ENCODE measurements at places on chromosomes 3 and 15.
A peak's percentile ranks its signal among the peaks of the same experiment; 100 is the strongest.

DNA sequence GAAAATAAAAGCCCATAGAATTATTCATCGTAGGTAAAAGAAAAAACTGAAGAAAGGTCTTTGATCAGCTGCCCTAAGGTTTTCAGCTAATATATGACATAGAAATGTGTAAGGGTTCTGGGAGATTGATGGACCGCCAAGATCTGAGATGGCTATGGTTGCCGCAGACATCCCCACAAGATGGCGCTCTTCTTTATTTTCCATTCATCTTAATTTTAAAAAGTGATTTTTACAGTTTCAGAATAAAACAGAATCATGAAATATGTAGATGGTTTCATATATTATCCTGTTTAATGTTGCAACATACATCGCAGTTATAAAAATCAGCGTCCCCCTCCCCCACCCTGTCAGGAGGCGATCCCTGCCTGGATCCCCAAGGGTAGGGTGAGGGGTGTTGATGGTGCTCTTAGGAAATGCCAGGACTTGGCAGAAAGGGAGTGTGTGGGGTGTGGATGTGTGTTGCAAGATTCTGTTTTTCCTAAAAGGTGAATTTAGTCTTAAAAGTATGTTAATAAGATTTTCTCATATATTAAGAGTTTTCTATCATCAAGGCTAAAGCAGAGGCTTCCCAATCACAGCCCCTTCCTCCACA is 68.8 kb downstream of the ANXA2 start:
- DNase-seq, result no peak

GRCh38 chr15:67087507-67088172 is 22.2 kb downstream of the SMAD3 start:
- no peak for DNase-seq

GRCh38 chr3:184459355-184459754 is 79.5 kb downstream of the CHRD start:
- DNase-seq, result no peak

- DNase-seq, result peak; percentile 17
These were observed 475.2 kb upstream of the TGFBR2 start for GRCh38 chr3:30131191-30131590.

DNA sequence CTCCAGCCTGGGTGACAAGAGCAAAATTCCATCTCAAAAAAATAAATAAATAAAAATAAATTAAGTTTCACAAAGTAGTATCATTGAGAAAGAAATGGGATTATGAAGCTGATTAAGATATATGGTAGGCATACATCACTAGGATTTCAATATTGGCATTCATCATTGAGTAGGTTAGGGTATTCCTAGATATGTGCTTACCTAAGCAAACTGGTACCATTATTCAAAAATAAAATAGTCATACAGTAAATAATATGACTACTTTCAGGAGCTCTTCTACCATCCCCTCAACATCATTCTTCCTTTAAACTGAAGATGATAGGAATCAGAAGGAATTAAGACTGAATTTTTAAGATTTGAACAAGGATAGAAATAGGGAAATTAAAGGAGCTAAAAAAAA is 66.6 kb downstream of the FRMD5 start:
- DNase-seq, result no peak

DNA sequence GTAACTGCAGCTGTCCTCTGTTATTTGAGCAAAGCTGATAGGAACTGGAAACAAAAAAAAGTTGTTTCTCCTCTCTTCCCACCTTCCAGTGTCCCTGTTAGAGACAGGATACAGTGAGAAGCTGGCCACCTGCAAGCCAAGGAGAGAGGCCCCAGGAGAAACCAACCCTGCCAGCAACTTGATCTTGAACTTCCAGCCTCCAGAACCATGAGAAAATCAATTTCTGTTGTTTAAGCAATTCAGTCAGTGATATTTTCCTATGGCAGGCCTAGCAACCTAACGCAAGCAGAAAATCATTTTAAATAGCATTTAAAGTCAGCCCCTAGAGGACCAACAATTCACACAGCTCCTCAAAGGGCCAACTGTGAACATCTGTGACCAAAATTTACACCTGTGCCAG is 291.3 kb downstream of the OXSM start:
- DNase-seq, result no peak

DNA sequence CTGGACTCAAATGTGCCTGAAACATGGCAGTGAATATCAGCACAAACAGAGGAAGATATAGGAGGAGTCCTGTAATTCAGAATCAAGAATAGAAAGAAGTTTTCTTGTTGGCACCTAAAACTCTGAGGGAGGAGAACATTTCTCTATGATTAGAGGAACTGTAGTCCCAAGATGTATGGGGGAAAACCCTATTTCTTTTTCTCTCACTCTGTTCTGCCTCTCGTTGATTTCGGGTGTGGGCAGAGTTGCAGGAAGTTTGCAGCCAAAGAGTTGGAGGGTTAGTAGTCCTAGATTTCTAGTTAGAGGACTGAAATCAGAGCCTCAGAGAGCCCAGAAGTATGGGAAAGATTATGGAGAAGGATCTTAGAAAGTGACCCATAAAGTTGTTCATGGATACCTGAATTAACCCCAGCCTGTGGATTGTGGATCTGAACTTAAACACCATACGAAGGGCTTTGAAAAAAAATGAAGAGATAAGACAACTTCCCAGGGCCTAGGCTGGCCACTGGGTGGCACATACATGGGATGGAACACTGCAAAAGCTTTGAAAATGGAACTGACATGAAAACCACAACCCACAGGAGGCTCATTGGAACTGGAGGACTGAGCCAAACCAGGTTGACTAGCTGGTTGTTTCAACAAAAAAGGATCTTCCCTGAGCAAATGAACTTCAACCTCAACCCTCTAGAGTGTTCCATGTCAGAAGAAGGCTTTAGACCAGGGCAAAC is 34.6 kb downstream of the FMN1 start:
- no peak for DNase-seq

DNA sequence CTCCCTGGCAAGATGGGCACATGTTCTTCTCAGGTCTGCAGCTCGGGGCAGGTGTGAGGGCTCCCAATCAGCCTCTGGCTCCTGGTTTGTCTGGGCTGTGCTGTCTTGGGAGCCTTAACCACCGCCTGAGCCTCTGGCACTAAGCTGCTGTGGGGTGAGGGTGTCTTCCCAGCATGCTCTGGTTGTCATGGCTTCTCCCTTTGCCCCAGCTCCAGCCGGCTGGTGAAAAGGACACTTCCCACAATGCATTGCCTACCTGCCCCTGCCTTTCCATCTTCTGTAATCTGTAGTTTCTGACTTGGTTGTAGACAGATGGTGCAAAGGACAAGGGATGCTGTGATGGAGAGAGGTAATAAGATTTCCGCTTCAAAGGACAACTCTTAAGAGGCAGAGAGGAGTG is 295.3 kb downstream of the TLE3 start:
- DNase-seq, result no peak

DNA sequence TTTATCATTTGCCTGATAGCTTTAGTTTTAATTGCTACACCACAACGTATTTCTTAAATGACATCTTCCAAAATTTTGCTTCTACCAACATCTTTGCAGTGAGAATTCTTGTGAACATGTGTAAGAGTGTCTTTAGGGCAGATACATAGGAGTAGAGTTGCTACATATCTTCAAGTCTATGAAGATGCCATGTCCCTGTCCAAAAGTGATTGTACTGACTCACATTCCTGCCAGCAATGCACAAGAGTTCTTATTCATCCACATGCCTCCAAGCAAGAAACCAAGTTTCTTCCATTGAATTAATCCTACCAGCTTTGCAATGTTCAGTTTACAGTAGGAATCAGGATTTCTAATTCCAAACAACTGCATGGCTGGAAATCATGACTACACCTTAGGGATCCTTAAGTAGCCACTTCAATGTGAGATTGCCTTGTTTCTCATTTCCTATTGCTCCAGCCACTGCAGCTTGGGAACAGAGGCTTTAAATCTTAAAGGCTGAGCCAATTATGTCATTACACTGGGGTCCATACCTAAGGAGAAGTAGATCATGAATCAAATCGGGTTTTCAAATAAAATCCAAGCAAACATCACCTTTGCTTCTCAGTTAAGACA is 44.5 kb downstream of the BCL2L10 start:
- no peak for DNase-seq

DNA sequence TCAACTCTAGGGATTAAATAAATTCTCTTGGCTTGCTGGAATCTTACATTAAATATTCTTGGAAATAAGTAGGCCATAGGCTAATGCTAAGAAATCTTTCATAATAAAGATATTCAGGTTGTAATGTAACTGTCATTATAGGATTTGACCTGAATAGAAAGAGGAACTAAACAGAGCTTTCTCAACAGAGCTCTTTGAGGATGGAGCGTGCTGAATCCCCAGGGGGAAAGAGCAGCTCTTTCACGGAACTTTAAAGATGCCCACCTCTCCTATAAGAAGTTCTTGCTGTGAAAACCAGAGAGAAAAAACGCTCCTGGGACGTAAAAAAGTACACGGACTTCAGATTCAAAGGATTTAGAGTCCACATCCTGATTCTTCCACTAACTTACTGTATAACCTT is 77.9 kb downstream of the NTRK3 start:
- no peak for DNase-seq

DNA sequence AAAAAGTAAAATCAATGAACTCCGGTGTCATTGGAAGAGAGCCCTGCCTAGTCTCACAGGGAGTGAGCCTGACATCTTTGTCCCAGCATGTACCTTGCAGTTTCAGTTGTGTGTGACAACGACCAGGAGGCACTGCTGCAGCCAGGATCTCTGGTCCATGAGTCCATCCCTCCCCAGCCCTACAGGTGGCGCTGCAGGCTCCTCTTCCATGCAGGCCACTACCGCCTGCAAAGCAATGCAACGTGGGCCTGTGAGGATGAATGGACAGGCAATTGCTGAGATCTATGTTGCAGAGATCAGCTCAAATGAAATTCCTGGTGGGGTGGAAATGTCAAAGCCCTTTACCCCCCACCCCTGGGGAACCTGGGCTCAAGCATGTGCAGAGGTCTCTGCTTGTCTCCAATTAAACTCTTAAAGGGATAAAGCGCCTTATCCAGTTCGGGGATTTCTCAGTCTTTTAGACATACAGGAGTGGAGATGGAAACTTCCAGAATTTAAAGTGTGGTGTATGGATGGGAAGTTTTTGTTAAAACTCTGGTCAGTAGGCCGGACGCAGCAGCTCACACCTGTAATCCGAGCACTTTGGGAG is 35.8 kb downstream of the TKT start:
- DNase-seq, result no peak

DNA sequence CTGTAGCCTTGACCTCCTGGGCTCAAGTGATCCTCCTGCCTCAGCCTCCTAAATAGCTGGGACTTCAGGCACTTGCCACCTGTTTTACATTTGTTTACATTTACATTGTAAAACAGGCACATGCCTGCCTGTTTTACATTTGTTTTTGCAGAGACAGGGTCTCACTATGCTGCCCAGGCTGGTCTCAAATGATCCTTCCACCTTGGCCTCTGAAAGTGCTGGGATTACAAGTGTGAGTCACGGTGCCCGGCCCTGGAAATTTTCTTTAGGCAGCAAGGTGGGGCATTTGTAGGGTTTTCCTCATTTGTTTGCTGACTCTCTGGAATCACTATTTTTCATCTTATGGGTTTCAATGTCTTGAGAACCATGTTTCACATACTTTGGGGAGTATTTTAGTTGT is 25.0 kb downstream of the PIF1 start:
- DNase-seq, result no peak

GRCh38 chr15:26772154-26773066 is at the start of gene GABRB3:
Gene GABRB3 (minus strand): TSS chr15:26773066.
- no peak for DNase-seq

GRCh38 chr3:139572847-139573672 is 33.5 kb upstream of the RBP1 start:
- DNase-seq, result no peak

DNA sequence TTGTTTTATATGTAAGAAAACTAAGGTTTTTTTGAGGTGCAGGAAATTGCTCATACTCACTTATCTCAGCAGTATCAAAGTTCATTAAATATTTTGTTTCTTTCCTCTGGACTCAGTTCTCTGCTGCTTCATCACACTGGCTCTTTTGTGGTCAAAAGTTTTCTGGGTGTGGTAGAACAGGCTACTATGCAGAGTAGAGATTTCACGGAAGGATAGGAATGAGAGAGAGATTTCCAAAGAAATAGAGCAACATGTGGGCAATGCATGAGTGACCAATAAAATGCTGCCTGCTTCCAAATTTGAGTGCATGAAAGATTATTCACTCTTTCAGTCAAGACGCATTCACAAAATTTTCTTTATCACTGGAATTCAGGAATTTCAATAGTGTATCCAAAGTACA is 577.3 kb upstream of the SEMA6D start:
- DNase-seq, result no peak

GRCh38 chr15:78018946-78019644 is 58.4 kb downstream of the TBC1D2B start:
- no peak for DNase-seq

GRCh38 chr15:56244038-56244810 is 545 bp upstream of the RFX7 start:
- peak; percentile 75 for DNase-seq

GRCh38 chr15:66623801-66624453 is 58.1 kb upstream of the LCTL start:
- DNase-seq, result no peak

GRCh38 chr3:19030522-19030839 is 117.8 kb upstream of the KCNH8 start:
- no peak for DNase-seq

DNA sequence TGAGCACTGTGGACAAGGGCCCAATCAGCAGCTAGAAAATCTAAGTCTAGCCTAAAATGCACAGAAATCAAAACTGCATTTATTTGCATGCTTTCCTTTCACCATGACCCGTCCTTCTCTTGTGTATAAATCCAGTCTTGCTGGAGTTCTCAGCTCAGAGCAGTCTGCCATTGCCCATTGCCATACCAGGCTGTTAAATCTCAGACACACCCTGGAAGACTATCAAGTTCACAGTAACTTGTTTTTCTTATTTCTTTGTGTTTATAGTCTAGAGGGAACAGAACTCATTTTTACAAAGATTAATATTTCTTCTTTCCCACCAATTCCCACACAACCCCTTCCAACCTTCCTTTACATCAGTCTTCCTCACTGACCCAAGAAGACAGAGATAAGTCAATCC is 85.9 kb downstream of the COL8A1 start:
- no peak for DNase-seq

GRCh38 chr3:9778143-9779074 is 8.7 kb upstream of the CAMK1 start:
- no peak for DNase-seq

GRCh38 chr15:50685976-50686468 is 575 bp downstream of the TRPM7 start:
- no peak for DNase-seq

DNA sequence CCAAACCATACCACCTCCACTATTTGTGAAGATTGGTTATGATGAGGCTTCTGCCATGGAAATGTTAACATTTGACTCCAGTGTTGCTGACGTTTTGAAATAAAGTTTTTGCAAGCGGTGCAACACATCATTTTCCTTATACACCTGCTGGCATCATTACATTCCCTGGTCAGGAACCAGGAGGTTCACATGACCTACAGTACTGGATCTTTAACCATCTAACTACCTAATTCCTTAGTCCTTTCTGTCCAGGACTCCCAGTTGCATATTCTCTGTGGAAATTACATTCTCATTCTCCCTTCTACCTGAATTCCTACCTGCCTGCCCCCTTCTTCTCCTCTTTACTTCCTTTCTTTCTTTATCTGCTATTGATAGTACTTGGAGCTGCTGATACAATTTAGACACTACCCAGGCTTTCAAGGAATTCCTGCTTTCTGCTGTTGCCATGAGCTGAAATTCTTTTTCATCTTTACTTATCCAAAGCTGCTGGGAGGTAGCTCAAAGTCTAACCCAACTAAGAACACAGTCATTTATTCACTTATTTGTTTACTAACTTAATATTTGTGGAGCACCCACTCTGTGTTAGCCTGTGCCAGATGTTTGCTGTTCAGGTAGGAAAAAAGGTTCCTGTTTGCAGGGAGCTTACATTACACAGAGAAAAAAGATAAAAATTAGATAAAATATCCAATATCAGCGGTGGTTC is 144.2 kb downstream of the EDEM1 start:
- DNase-seq, result no peak
